Esophagus squamous epithelium (tissue), 5 donors: ENCODE measurements at places on chromosomes 12 and 14.

DNA sequence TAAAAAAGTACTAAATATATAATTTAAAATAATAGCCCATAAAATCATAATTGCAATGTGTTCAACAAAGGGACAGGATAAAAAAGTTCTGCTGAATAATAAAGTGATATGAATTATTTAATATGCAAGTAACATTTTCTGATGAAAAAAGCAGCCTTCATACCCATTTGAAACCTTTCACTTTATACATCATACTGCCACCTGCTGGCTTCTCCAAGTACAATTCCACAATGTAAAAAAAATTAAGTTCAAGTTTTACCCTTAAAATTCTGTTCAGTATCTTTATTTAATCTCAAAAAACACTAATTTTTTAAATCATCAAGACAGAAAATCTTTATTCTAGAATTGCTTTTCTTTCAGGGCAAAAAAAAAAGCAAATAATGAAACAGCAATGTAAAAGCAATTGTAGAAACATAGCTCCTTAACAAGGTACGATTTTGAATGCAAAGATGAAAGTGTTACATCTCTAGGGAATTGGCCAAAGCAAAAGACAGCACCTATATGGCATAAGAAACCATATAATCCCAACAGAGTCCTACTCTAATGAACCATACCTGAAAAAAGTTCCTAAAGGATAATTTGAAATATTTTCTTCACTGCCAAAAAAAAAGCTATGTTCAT, 15.0 kb downstream of the MDM1 start:
- DNase-seq, result no peak

- DNase-seq, result no peak
Measured at GRCh38 chr12:148676-149416, 65.1 kb downstream of the SLC6A12 start.

- DNase-seq, result no peak
Measured at GRCh38 chr12:124626971-124627411, 59.6 kb upstream of the NCOR2 start.

DNA sequence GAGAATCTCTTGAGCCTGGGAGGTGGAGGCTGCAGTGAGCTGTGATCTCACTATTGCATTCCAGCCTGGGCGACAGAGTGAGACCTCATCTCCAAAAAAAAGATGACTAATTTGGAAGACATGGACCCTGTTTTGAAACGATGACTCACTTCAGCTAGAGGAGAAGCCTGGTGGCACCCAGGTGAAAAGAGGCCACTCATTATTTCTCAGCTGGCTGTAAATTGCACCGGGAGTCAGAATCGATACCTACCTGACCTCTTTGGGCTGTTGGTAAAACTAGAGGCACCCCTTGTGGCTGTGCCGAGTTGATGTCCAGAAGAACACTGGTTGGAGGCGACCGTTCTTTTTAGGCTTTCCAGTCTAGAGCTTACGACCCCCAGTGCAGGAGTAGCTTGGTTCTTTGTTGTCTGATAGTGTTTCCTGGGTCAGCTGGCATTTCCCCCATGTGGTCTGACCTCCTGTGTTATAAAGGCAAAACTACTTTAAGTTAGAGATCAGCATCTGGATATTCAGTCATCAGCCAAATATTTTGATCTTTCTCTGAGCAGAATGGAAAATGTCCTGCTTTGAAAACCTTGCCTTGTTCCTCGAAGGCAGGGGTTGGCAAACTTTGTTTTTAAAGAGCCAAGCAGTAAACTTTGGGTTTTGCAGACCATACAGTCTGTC, 93.2 kb downstream of the CHST11 start:
- DNase-seq, result no peak

DNA sequence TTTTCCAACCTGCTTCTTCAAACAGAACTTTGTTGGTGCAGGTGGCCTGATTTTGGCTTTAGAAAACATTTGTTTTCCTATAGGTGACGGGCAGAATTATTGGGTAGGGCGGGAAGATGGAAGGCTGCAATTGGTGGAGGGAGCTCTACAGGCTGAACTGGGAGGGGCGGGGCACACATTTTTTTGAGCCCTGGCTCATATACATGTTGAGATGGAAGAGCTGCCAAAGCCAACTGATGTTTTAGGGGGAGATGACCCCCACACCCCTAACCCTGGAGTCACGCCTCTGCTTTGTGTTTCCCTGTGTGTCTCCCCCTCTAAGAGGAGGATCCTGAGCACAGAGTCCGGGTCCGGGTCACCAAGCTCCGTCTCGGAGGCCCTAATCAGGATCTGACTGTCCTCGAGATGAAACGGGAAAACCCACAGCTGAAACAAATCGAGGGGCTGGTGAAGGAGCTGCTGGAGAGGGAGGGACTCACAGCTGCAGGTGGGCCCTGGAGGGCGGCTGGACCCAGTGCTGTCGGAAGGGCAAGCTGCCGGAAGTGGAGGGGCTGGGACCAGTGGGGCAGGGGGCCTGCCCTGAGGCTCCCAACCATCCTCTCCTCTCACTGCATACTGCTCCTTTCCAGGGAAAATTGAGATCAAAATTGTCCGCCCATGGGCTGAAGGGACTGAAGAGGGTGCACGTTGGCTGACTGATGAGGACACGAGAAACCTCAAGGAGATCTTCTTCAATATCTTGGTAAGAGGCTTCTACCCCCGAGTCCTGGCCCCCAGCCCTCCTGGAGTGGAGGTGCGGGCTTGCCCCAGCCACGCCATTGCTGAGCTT, 18.6 kb downstream of the AGAP2 start:
- DNase-seq, result no peak
